NCI-H526 treated with DMSO at 0.1 percent for 48 hours (cell line): ENCODE measurements at places on chromosomes 13 and 19.

DNA sequence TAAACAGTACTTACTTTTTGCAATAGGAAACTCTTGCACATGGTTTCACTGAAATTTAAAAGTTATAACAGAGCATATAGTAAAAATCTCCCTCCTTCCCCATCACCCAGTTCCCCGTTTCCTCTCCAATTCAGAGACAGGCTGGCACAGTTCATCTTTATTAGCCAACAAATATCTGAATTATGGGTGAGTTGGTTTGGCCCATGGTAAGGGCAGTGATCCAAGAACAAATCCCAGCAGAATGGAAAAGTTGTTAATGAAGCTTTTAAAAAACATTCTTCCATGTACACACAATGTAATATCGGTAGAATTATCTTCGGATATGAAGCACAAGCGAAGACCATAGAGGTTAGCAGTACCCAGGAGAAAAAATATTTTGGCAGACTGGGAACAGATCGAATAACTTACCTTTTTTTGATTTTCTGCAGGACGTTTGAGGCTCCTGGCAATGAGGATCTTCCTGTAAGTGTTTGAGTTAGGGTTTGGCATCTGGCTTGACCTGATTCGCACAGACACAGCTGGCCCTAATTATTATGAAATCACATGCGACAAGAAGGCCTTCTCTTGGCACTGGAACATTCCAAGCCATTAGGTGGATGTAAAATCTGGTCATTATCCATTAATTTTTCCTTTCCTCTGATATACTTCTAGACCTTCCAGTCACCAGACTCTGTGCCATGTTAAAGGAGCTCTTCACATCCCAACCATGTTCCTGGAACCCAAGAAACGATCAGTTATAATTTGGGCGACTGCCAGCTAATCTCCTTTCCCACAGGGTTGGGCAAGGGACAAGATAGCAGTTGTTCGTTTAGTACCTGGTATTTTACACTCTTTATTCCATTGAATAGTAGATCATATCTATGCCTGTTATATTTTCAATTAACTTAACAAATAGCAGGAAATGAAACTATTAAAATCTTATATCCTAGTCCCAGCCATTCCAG lies 139.4 kb upstream of the TSC22D1 start:
- DNase-seq = no peak

GRCh38 chr19:29467824-29468401 lies 57.9 kb upstream of the VSTM2B start:
- peak; percentile 23 for DNase-seq

DNA sequence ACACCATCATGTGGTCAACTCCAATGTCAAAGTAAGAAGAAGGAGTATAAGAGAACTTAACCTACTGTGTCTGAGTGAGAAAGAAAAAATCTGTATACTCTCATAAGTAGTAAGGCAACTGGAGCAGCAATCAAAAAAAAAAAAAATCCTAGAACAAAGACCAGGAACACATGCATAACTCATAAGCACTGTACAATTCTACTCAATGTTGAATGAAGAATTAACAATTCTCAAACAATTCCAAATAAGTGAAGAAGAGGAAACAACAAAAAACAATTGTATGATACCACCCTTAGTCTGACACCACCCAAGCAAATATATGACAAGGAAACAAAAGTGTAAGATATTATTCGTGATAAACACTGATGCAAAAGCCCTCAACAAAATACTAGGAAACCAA lies 24.6 kb downstream of the ZNF160 start:
- DNase-seq = no peak

- no peak for DNase-seq
Observed at GRCh38 chr19:22919946-22920345, 83.0 kb downstream of the ZNF728 start.

- DNase-seq = no peak
Observed at GRCh38 chr13:82803341-82803740, 1078.9 kb downstream of the SLITRK1 start.

DNA sequence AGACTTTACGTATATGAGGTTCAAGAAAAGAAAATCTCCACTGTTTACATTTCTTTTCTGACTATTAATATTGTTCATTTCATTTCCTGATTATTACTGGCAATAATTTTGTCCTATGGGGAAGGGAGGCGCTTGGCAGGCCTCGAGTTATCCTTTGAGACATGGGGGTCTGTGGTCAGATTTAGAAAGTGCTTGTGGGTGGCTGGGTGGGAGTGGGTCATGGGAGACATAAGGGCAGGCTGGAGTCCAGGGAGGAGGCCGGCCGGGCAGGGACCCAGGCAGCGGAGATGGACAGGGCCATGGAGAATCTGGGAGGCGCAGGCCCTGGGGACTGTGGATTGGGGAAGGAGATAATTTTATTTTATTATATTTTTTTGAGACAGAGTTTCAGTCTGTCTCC lies 40.1 kb downstream of the LTBP4 start:
- no peak for DNase-seq

DNA sequence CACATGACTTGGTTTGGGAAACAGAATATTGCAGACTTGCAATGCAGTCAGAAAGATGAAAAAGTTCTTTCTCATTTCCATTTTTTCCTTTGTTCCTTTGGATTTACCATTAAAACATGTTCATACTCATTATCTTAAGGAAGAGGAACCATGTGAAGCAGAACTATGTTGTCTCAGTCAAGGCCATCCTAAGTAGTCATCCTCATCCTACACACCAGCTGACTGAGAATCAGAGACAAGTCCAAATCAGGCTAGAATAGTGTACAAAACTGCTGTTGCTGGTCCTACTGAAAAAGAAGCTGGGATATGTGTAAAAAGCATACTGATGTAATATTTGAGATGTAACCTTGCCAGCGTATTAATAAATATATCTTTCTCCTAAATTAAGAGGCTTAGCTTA lies 433.4 kb downstream of the SLITRK5 start:
- DNase-seq = no peak

DNA sequence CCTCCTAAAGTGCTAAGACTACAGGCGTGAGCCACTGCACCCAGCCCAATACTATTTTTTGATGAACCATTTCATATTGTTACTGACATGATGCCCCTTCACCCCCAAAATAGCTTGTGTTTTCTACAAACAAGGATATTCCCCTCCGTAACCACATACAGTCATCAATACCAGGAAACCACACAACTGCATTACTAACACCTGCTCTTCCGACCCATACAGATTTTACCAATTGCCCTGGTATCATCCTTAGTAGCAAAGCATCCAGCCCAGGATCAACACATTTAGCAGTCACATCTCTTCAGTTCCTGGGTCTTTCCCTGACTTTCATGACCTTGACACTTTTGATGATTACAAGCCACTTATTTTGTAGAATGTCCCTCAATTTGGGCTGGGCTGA lies 33.6 kb downstream of the KCTD15 start:
- no peak for DNase-seq

GRCh38 chr19:45010306-45010705 lies 9.0 kb downstream of the RELB start:
- no peak for DNase-seq

- DNase-seq = peak; percentile 4
Observed at GRCh38 chr19:10471909-10472308, 31.2 kb downstream of the KEAP1 start.

DNA sequence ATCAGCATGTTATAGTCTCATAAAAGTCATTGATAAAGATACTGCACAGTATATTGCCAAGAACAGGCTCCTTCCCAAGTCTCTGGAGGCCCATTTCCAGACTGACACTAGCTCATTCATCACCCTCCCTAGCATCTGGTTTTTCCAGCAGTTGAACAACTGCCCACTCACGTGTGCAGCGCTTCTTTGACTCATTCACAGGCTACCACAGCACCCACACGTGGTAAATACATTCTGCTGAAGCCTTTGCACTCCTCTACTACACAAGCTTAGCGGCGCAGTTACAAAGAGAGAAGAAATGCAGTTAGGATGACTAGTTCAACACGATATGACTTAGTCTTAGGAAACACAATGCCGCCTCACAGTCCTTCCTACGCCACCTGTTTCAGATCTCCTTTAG lies 87.7 kb downstream of the DOCK9 start:
- DNase-seq = no peak

GRCh38 chr13:57996717-57997116 lies 365.2 kb downstream of the PCDH17 start:
- no peak for DNase-seq

DNA sequence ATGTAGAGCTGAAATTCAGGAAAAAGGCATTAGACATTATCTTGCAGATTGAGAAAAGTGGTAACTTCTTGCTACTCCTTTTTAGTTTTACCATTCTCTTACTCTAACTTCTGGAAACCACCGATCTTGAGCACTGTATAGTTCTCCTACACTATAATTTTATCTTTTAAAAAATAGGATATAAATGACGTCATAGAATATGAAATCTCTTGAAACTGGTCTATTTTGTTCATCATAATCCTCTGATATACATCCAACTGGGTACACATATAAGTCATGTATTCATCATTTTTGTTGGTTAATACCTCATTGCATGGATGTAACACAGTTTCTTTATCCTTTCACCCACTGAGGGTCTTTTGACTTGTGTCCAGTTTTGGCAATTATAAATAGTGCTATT lies 629.9 kb upstream of the PRR20A start:
- DNase-seq = no peak

DNA sequence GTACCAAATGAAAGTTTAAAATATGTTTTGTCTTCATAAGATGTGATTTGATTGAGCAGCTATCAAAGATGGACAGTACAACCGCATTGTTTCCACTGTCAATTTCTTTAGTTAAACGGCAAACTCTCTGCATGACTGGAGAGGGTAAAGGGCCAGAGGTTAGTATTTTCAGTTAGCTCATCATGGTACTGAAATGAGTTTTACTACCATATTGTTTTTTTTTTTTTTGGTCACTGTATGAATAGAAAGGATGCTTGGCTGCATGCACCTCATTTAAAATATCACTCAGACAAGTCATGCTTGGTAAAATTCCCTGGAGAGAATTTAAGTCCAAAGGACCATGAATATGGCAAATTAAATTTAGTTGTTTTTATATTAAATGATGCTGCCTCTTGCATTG lies 942.1 kb upstream of the SPRY2 start:
- DNase-seq = no peak

DNA sequence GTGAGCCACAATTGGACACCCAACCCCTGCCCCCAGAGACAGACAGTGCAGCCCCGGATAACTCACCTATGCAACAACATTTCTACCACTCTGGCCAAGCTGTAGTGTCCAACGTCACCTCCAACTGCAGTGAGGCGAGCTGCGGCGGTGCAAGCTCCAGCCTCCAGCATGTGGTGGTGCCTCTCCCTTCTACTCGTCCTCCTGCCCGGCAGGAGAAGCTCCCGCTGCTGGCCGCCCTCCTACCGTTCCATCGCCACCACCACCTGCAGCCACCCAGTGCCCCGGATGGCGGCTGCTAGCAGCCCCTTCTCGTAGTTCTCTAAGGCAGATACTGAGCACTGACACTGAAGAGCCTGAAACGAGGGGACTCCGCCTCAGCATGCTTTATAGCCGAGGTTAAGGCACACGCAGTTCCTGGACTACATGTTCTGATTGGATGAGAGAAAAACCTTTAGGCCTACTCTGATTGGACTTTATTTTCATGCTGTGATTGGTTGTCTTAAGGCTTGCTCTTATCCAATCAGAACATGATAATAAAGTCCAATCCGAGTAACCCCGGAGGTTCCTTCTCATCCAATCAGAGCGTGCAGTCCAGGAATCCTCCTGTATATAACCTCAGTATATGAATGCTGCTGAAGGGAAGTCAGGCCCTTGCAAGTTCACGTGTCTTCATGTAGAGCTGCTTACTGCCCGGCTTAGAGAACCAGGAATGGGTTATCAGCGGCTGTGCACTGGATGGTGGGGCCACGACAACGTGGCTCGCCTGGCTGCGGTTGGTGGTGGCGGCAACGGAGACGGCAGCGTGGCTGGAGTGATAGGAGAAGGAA lies 63.5 kb downstream of the TUBA3C start:
- DNase-seq = no peak

DNA sequence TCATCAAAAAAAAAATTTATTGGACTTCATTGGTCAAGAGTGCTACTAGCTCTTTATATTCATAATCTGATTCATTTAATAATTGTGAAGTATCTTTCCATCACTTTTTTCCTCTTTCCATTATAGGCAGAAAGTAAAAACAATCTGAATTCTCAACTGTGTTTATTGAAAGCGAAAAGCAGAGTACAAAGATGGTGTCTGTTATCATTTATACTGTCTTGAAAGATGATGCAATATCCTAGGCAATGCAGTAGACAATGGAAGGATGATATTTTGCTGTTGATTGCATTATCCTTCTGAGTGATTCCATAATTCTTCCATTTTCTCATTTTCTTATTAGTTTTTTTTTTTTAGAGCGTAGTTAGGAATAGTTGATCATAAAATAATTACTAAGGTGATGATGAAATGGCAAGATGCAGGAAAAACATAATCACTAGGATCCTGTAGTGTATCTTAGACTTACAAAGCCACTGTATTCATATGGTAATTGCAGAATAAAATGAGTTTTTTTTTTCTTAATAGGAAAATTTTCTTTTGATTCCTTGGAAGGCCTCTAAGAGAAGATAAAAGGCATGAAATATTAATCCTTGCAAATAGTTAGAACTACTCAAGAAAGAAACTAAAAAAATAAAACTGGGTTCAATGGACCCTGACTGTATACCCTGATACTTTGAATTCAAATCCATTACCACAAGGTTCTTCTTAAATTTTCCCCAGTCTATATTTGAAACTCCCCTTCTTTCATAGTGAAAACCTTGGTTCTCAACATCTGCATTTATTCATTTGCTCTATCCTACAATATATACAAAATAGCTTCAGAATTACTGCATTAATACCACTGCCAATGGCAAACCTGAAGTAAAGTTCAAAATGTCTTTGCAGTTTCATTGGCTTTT lies 11.6 kb downstream of the URI1 start:
- no peak for DNase-seq

- no peak for DNase-seq
Observed at GRCh38 chr13:84139561-84140158, 257.4 kb upstream of the SLITRK1 start.
